ENCODE measurements at places on chromosomes 5 and 9.

DNA sequence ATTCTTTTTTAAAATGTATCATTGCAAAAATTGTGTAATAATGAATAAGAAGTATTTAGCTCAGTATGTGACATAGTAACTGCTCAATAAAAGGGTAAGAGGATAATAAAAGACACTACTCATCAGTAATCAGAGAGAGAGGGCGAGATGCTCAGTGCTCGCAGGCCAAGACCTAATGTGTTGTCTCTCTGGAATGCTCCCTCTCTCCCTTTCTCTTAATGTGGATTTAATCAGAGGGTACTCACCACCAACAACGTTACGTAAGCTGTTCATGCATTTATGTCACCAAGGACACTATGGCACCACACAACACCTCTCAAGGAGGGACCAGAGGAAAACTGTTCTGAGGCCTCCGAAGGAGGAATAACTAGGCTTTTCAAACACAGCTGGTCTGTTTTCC, 42.5 kb downstream of the WHRN start:
- DNase-seq, result no peak

- no peak for DNase-seq
Measured at GRCh38 chr5:52807723-52808122, 20.0 kb downstream of the ITGA1 start.

DNA sequence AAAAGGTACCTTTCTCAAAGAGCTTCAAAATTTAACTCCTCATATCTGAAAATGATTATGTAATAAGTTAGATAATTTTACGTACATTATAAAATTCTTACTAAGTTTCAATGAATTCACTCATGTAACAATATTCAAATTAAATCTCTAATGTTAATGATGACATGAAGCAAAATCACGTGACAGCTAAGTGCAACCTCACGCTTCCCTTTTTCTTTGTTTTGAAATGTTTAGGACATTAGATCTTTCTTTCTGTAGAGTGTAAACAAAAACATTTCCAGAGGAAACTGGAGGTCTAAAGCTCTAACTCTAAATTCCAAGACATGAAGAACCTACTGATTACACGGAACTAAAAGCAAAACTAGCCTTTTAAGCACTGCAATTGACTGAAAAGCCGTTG, 227.3 kb upstream of the TBCA start:
- no peak for DNase-seq

GRCh38 chr9:123640792-123641222, 284.8 kb downstream of the CRB2 start:
- DNase-seq, result peak; percentile 8

DNA sequence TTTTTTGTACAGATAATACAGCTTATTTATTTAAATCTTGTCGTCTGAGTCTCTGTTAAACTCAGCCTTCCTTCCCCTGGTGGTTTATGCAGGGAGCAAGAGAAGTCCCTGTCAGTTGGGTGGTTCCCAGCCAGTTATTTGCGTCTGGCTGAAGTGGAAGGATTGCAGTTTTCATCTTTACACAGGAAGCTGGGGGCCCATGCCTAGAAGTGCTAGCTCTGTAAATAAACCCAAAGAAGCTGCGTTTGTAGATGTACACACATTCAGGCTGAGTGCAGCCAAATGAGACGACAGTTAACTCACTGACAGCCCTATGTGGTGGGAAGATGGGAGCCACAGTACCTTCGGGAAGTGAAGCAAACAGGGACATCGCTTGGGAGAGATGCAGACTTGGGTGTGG, 122.1 kb downstream of the SAXO1 start:
- DNase-seq, result no peak

DNA sequence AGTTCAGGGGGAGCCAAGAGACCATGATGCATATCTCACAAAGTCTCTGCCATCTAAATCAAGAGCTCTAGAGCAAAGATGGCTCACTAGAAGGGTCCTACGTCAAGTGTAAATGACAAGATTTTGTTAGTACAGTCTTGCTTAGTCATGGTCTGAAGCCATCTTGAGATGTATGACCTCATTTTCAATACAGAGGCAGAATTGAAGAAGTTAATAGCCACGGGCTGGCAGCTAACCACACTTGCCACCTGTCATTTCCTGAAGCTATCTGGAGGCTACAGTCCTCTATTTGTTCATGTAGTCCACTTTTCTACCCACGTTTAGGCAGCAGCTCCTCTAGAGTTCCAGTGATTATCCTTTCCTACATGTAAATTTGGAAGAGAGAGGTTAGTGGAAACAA, 231.7 kb upstream of the CDH12 start:
- DNase-seq, result no peak

GRCh38 chr9:34211395-34211794, 32.6 kb downstream of the UBAP1 start:
- no peak for DNase-seq

- no peak for DNase-seq
Measured at GRCh38 chr5:96691503-96692303, 29.5 kb downstream of the CAST start.

DNA sequence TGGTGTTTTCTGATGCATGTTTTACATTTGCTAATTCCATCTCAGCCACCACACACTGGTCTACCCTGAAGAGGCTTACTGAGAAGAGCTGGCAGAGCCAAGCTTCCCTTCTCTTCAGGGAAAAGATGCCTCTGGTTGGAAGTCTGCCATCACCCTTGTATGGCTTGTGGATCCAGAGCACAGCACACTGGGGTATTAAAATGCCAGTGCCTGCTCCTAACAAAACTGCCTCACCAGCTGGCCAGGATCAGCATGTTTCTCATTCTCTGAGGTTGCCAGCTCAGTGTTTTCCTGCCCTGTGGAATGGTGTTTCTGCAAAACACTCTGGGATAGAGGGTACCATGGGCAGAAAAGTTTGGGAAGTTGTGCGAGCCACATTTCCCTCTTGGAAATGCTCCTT, 31.6 kb upstream of the ZNF618 start:
- DNase-seq, result no peak

DNA sequence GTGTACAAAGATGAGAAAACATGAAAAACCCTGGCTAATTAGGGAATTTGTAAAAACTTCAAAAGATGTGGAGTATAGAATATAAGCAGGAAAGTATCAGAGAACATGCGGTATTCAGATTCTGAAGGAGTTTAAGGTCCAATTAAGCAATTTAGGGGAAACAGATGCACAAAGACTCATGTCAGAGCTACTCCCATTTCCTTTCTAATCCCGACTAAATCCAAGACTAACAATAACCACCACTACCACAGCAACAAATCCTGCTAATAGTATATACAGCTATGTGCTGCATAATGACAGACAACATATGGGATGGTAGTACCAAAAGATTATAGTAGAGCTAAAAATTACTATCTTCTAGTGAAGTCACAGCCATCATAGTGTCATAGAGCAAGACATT, 102.1 kb downstream of the LURAP1L start:
- no peak for DNase-seq

GRCh38 chr9:105359892-105360291, 87.9 kb upstream of the FSD1L start:
- peak; percentile 83 for DNase-seq

DNA sequence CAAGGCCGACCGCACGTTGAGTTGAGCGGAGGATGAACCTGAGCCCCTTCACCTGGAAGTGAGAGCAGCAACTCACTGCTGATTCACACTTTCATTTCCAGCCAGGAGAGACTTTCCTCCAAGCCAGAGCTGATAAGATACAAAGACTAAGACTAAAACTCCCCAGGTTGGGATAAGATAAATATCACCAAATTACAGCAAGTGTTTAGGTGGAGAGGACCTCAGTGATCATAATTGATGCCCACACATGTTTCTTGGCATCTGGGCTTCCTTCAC, 6.4 kb upstream of the NKD2 start:
- no peak for DNase-seq

GRCh38 chr9:15268782-15269181, 38.2 kb downstream of the TTC39B start:
- DNase-seq, result no peak

- DNase-seq, result no peak
Measured at GRCh38 chr5:64900618-64901017, 131.9 kb downstream of the CWC27 start.

GRCh38 chr5:42121401-42121800, 196.3 kb downstream of the FBXO4 start:
- DNase-seq, result no peak

DNA sequence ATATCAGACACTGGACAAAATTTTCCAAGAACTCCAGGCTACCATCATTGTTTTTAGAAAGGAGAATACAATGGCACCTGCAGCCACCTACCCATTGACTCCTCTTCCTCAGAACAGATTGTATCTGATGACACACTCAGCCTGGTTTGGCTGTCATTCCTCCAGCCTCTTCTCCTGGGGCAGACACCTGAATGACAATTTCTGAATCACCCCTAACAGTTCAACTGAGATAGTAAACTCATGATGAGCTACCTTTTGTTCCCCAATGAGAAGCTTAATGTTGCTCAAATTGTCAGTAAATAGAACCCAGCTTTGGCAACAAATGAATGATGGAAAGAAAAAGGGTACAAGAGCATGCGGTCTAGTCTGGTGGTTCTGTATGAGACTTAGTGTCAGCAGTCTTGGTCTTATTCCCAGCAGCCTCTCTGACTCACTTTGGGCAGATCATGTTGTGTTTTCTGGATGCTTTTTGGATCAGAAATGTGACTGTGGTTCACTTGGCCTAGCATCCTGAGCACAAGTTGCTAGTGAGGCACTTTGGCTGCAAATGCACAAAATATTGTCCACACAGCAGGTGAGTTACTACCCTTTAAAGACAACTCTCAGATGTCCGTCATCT, 78.3 kb downstream of the MAMDC2 start:
- DNase-seq, result no peak

- DNase-seq, result no peak
Measured at GRCh38 chr5:90484540-90484939, 9.9 kb downstream of the POLR3G start.

DNA sequence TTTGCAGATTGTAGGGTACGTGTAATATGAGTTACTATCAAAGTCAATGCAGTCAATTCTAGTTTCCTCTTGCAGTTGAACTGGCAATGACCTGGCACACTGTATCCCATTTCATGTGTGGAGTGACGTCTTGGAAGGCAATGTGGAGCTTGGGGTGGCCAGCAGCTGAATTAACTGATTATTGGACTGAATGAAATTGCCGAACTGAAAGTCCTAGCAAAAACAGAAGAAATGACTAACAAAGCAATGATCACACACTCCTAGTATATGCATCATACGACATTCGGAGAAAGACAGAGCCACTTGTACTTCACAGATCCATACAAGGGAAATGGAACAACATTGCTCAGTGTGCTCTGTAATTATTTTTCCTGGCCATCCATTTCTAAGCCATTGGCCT, 259.1 kb upstream of the DAPK1 start:
- no peak for DNase-seq

- DNase-seq, result no peak
Measured at GRCh38 chr5:14204785-14205321, 61.7 kb downstream of the TRIO start.

- no peak for DNase-seq
Measured at GRCh38 chr9:137025517-137025966, 2.5 kb downstream of the ABCA2 start.

GRCh38 chr5:158910782-158911692, 188.7 kb downstream of the EBF1 start:
- no peak for DNase-seq

DNA sequence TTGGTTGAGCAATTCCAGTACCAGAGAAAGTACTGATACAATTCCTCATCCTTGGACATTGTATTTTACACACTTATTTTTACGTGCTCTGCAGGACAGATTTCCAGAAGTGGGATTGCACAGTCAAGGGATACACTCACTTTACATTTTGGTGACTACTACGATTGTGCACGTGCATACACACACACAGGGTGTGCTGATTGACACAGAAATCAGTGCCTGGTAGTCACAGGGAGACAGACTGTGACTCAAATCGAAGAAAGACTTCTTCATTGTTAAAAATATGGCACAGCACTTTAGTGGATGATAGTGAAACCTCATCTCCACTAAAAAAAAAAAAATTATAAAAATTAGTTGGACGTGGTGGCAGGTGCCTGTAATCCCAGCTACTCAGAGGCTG, 1.5 kb downstream of the GARIN3 start:
- DNase-seq, result no peak

All from stimulated activated effector memory CD8-positive, alpha-beta T cell treated with anti-CD3 and anti-CD28 coated beads, Interleukin-12 subunit alpha, Interleukin-12 subunit beta, amount 100 ng/mL, for 72 hours (primary cell).